ENCODE measurements at places on chromosomes 4 and X. TPM values are rescaled to one million over a fixed set of nuclear protein-coding genes. Genes with fewer than 3 reads are reported as not detected.
A peak's percentile ranks its signal among the peaks of the same experiment; 100 is the strongest.

The LDB2 gene
- total RNA-seq, result 14.2 TPM

GRCh38 chr4:5114950-5115349, 63.7 kb downstream of the STK32B start:
- no peaks in the 10 kb centered on the region for H3K4me1 ChIP-seq
- no peak overlapping the region for H3K27ac ChIP-seq
- DNase-seq, result no peak
- H3K27me3 ChIP-seq, result no peaks in the 10 kb centered on the region
- no peak overlapping the region for H3K4me3 ChIP-seq

GRCh38 chr4:23805450-23805851, 84.4 kb downstream of the PPARGC1A start:
- no peak overlapping the region for H3K27ac ChIP-seq
- H3K36me3 ChIP-seq, result no peaks in the 10 kb centered on the region

- no peaks in the 10 kb centered on the region for H3K27me3 ChIP-seq
- H3K36me3 ChIP-seq, result no peaks in the 10 kb centered on the region
- peak overlapping the region; percentile 29 for H3K4me3 ChIP-seq
- no peak overlapping the region for H3K27ac ChIP-seq
Measured at GRCh38 chrX:40424259-40424658, 156.5 kb upstream of the ATP6AP2 start.

- no peaks in the 10 kb centered on the region for H3K27me3 ChIP-seq
Measured at GRCh38 chr4:113355550-113356371, 306.3 kb downstream of the ANK2 start.

DNA sequence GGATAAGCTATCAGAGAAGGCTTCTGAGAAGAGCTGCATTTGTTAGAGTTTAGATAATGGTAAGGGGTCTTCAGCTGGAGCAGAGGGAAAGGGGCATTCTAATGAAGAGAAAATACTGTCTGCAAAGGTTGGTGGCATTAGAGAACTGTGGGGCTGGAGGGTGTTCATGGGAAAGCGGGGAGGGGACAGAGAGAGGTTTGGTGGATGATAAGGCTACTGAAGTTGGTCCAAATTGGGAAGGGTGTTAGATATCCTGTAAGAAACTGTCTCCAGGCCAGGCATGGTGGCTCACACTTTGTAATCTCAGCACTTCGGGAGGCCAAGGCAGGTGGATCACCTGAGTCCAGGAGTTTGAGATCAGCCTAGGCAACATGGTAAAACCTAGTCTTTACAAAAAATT, 59.9 kb downstream of the AFF1 start:
- no peaks in the 10 kb centered on the region for H3K36me3 ChIP-seq
- peaks cover 3% of the 10 kb centered on the region for H3K4me1 ChIP-seq
- no peak overlapping the region for H3K27ac ChIP-seq
- no peaks in the 10 kb centered on the region for H3K27me3 ChIP-seq
- DNase-seq, result no peak

DNA sequence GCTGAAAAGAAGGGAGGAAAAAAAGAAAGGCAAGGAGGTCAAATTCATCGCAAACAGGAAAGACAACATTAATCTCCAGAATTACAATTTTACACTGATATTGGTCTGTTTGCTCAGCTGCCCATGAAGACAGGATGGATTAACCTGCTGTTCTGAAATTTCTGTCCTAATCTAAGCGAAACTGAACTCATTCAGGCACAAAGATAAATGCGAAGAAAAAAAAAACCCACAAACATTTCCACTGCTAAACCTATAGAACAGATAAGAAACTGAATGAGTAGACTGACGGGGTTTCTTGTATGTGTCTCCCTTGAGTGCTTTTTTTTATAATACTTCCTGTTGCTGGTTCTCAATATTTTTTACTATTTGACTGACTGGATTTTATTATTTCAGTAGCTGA, 251.8 kb upstream of the FTHL17 start:
- no peaks in the 10 kb centered on the region for H3K36me3 ChIP-seq
- no peaks in the 10 kb centered on the region for H3K27me3 ChIP-seq
- no peak overlapping the region for H3K4me3 ChIP-seq

DNA sequence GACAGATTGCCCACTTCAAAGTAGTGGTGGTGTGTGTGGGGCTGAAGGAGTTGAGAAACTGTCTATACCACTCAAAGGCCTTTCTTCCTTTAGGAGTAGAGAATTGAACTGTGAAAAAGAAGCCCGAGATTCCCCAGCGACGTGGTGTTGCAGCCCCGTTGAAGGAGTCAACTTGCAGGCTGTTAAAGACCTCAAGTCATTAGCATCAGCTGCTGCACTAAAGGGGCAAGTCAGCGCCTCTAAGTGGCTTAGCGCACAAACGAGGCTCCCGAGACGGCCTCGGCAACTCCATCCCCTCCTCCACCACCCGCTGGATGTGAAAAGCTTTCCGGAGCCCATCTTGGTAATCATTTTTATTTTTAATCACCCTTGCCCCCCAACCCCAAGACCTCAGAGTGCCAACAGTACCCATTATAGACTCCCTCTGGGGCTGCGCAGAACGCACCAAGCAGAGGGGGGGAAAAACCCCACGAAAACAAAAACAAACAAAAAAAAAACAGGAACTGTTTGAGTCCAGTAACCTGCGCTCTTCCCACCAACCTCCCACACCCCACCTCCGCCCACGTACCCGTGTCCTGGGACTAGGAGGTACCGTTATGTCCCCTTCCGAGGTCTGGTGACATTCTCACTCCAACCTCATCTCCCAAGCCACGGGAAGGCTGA, 913 bp upstream of the PRDM8 start:
- no peaks in the 10 kb centered on the region for H3K4me1 ChIP-seq
- DNase-seq, result peak; percentile 77
- H3K27me3 ChIP-seq, result peaks cover 100% of the 10 kb centered on the region
- peak overlapping the region; percentile 54 for H3K4me3 ChIP-seq

Measured in endodermal cell (in vitro differentiated cells).